ENCODE measurements at places on chromosomes 1 and 21.

GRCh38 chr1:183166454-183166853, 19.6 kb upstream of the LAMC2 start:
- DNase-seq: no peak

DNA sequence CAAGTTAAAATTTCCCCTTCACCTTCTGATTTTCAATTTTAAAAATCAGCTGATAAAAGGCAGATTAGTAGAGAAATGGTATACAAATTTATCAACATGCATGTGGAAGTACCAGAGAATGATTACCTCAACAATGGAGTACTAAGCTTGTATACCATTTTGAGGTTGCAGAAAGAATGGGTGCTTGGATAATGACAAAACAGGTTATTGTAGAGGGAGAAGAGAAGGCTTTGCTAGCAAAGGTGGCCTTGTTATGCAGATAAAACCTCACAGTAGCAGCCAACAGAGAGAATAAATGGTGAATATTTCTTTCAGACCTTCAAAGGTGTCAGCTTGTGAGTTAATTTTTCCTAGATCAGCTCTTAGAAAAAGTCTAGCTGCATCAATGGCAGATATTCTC, 1174.9 kb upstream of the ADGRL4 start:
- DNase-seq: no peak

GRCh38 chr1:91022518-91022929, 689 bp upstream of the ZNF644 start:
- DNase-seq: no peak

- DNase-seq: no peak
Measured at GRCh38 chr1:3928586-3928985, 28.5 kb upstream of the C1orf174 start.

DNA sequence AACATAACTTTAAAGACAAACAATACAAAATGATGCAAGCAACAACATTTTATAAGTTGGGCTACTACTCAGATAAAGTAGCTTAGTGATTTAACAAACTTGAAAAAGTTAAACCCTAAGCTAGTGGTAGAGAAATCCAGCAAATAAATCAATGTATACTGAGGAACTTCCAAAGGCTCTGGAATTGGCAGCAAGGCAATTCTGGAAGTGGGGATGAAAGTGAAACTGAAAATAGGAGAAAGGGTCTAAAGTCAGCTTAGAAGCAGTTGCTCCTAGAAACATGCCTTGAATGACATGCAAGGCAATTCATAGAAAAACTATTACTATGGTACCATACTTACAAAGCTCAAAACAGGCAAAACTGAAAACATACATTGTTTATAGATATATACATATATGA, 90.0 kb upstream of the CAMK1G start:
- DNase-seq: no peak

DNA sequence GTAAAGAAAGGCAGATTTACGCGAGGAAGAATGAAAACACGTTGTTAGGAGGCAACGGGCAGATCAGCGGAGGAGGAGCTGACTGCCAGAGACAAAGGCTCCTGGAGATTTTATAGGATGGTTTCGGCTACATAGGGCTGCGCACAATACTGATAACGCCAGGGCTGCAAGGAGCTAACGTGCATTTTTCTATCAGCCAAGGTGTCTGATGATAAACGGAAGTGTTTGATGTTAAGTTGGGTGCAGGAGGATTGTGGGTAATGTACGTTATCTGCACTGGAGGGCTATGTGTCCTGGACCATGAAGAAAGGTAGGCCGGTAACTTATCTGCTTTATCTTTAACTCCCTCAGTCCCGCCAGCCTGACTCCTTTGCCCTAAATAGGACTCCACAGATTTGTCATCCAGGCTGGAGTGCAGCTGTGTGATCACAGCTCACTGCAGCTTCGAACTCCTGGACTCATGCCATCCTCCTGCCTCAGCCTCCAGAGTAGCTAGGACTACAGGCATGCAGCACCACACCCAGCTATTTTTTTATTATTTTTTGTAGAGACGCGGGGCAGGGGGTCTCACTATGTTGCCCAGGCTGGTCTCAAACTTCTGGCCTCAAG, 29.6 kb downstream of the SETD4 start:
- DNase-seq: no peak

DNA sequence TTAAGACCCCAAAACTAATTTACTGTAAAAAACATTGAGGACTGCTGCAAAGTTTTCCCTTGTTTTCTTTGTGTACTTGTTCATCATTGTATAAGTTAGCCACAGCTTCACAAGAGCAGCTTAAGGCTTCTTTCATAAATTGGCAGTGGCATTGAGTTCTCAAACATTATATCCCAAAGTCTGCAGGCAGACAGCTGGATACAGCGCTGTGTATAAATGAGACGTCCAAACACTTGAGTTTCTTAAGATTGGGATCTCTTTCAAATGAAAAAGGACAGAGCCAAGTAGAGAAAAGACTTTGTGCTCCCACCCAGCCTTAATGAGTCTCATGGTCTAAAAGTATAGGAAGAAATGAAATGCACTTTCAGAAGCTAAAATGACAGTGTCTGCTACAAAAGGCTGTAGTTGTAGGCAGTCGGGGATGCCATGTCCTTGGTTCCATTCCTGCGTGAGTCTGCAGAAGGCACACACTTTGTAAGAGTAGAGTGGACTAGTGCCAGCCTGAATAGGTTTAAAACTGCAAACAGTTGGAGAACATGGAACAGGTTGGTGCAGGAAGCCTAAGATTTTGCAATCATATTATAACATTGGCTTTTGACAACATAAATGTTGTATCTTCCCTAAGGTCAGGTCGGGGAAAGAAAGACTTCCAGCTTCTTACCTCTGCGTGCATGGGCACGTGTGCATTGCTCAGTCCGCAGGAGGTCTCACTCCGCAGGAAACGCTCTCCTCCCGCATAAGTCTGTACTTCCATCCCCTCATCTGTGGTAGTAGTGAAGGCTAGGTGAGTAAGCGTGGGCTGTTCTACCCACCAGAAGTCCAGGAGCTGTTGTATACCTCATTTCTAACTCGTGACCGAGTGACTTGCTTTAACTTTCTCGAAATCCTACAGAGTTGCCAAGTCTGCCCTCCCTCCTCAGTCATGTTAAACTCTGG, 94.4 kb downstream of the CD247 start:
- DNase-seq: no peak

- no peak for DNase-seq
Measured at GRCh38 chr1:156489935-156490293, 10.7 kb downstream of the MEF2D start.

DNA sequence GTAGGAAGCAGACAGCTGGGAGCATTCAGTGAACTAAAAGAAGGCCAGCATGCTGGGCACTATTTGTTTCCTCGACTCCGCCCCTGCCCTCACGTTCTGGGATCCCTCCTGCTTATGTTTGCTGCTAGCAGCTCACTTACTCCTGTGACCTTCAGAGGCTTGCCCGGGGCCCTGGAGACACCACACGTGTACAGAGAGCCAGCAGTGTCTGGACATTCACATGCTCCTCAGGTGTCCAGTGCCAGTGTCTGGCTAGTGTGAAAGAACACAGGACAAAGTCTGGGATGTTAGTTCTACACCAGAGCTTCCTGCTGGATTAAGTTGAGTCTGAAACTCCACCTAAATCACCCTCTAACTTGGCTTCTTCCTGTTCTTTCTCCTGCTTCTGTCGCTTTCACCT, 108.1 kb downstream of the OMA1 start:
- DNase-seq: no peak

- DNase-seq: no peak
Measured at GRCh38 chr1:29635501-29636263, 399.4 kb downstream of the PTPRU start.

GRCh38 chr1:45304311-45305081, 22.2 kb upstream of the HPDL start:
- peak; percentile 39 for DNase-seq

DNA sequence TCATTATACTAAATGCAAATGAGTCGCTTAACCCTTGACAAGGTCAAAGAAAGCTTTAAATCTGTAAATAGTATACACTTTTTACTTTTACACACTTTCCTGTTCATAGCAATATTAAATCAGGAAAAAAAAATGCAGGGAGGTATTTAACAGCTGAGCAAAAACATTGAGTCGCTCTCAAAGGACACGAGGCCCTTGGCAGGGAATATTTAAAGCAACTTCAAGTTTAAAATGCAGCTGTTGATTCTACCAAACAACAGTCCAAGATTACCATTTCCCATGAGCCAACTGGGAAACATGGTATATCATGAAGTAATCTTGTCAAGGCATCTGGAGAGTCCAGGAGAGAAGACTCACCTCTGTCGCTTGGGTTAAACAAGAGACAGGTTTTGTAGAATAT, 62.7 kb downstream of the CAPN2 start:
- DNase-seq: no peak

GRCh38 chr1:93686504-93687250, 5.0 kb upstream of the BCAR3 start:
- DNase-seq: no peak

DNA sequence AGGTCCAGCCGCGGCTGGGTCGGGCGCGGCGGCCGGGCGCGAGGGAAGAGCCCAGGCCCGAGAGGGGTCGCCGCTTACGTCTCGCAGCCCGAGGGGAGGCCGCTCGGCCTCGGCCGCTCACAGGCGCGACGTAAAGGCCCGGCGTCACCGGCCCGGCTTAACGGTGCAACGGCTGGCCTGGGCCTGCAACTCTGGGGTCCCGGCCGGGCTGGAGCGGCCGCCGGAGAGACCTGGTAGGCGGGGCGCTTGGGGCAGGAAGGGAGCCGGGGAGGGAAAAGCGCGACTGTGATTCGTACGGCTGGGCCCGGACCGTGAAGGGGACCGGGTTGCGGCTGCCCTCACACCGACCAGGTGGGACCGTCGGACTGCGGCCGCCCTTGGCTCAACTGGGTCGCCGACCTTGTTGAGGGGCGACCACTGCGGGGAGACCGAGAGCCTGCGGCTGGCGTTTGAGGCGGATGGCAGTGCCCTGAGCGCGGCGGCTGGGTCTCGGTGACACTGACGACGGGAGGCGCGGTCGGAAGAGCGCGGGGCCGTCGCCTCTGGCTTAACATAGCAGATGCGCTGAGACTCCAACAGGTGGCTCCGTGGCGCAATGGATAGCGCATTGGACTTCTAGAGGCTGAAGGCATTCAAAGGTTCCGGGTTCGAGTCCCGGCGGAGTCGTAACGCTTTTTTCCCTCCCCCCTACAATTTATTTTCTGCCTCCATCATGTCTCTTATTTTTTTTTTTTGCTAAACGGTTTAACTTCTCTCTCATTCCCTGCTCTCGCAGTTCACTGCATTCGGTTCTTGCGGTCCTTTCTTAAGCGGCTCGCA, 31.8 kb downstream of the DNTTIP2 start:
- peak; percentile 93 for DNase-seq

DNA sequence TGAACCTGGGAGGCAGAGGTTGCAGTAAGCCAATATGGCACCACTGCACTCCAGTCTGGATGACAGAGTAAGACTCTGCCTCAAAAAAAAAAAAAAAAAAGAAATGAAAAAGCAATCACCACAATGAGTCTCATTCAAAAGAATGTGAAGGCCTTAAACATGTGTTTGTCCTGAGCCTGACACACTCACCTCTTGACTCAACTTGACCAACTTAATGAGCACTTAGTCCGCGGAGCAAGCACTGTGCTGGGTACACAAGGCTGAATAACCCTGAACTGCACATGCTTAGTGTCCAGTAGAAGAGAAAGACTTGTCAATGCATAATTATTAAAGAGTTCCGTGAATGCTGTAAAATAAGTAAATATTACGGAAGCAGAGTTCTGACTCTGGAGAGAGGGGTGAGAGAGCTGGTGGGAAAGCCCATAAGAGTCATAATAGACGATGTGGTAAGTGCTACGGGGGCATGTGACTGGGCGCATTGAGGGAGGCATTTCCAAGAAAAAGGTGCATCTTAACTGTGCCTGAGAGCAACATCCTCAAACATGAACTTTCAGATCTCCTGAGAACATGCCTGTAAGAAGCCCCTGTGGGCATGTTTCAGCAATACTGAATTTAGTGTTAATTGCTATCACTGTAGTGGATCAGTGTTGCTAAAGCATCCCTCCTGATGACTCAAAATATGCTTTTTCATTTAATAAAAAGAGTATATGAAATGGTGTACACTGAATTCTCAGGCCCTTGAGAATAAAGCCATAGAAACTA, 27.2 kb downstream of the MCOLN2 start:
- peak; percentile 80 for DNase-seq

DNA sequence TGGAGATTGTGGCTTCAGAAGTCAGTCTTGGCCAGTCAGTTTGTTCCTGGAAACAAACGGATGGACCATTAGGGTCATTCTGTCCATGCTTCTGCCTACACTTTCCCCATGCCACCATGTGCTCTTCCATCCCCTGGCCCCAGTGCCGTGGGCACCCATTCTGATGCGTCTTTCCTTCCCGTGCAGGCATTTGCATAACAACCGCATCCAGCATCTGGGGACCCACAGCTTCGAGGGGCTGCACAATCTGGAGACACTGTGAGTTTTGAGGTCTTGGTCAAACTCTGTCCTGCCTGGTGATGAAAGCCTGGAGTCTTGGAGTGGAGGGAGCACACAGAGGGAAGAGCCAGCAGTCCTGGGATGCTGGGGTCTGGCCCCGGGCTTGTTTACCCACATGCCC, 61.1 kb downstream of the UBE2T start:
- no peak for DNase-seq

DNA sequence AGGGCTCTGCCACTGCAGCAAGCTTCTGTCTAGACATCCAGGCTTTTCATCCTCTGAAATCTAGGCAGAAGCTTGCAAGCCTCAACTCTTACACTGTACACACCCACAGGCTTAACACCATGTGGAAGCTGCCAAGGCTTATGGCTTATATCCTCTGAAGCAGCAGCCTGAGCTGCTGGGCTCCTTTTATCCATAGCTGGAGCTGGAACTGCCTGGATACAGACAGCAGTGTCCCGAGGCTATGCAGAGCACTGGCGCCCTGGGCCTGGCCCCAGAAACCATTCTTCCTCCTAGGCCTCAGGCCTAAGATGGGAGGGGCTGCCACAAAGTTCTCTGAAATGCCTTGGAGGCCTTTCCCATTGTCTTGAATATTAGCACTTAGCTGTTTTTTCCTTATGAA, 19.3 kb upstream of the POGK start:
- no peak for DNase-seq

- DNase-seq: no peak
Measured at GRCh38 chr1:109256971-109257681, 7.8 kb downstream of the CELSR2 start.

GRCh38 chr1:68811806-68812205, 314.9 kb upstream of the DEPDC1 start:
- DNase-seq: no peak

- no peak for DNase-seq
Measured at GRCh38 chr1:71834601-71835441, 447.5 kb downstream of the NEGR1 start.

GRCh38 chr1:205236951-205237475, 9.3 kb downstream of the TMCC2 start:
- DNase-seq: no peak

GRCh38 chr1:167469280-167469965, 48.9 kb downstream of the CD247 start:
- DNase-seq: no peak

Data from activated CD4-positive, alpha-beta memory T cell treated with anti-CD3 and anti-CD28 coated beads for 36 hours (primary cell).